CD8-positive, alpha-beta T cell (primary cell): ENCODE measurements at places on chromosomes 7 and 10.

- DNase-seq: no peak
These were observed 196.0 kb upstream of the TMEM72 start for GRCh38 chr10:44715136-44715535.

DNA sequence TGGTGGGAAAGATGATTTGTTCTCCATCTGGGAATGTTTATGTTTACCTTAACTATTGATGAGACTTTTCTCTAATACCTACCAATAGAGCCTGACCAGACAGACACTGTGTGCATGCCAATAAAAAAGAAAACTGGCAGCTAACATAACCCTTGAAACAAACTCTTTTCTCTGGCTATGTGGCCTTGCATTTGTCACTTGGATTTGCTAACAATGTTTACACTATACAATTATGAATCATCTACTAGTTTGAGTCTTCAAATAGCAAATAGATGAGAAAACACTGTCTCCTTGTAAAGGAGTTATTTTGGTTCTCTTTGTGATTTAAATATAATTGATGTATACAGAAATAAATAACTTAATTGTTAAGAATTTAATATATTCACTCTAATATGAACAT is 273.1 kb downstream of the SEMA3D start:
- no peak for DNase-seq

DNA sequence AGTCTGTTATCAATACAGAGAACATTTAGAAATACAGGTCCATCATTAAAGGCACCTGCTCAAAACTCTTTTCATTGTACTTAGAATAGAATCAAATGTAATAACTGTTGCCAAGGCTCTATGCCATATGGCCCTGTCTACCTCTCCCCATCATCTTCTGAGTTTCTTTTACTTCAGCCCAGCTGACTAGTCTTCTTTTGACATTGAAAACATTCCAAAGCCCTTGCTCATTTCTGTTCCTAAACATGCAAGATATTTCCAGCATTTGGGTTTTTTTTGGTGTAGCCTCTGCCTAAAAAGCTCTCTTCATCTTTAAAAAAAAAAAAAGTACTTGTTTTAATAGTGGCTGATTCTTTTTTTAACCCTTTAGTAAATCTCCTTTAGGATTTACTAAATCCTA is 165.5 kb upstream of the SMIM30 start:
- no peak for DNase-seq

GRCh38 chr7:54465095-54465494 is 77.1 kb upstream of the VSTM2A start:
- no peak for DNase-seq

GRCh38 chr10:60310740-60311139 is 78.9 kb downstream of the ANK3 start:
- no peak for DNase-seq

DNA sequence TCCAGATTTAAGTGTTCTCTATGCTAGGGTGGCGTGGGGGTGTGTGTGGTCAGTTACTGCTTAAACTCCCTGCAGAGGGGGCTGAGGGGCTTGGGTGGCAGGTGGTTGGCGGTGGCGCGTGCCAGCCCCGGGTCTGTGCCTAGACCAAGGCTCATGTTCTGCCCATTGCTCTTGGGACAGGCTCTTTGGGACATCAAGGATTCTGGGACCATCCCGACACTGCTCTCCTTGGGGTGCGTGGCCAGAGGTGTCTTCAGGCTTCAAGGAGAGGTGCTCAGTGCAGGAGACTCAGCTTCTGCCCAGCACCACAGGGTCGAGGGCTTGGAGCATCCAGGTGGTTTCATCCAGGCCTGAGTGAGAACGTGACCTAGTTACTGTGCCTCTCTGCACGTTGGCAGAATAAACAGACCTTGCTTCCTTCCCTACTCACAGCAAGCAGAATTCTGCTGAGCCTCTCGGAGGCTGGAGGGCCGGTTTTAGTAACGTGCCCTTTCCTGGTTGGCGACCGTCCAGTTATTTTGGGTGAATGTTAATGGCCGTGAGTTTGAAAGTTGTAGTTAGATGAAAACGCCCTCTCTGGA is 39.9 kb downstream of the CAMK1D start:
- DNase-seq: no peak

- no peak for DNase-seq
These were observed 93.6 kb downstream of the CLEC2L start for GRCh38 chr7:139617074-139617473.

DNA sequence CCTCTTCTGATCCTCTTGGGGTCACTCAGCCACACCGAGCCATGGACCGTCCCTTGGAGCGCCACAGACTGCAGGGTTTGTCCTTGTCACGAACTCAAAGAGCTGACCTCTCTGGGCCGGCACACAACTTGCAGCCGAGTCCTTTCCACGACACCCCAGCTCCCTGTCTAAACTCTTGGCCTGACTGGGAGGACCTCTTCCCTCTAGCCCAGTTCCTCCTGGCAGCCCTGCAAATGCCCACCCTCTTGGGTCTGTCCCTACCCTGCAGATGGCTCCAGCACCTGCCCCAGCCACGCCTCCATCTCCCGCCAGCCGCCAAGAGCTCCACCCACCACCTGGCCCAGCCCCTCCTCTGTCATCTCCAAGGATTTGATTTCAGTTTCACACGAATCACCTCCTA is 339.2 kb downstream of the DNAJB6 start:
- DNase-seq: no peak

DNA sequence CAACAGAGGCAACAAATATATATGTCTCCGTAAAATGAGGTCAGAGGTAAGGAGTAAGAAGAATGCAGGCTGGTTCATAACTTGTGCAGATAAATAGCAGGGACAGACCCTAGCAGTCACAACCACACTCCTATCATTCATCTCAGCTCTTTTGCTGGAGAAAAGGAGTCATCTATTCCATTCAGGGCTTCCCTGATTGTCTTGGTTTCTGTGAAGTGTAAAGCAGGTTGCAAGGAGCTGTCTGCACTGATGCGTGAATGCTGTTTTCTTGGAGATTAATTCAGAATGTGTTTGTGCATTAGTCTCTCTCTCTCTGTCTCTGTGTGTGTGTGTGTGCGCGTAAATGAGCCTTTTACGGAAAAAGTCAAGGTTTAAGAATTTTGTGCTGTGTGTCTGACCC is 643.3 kb upstream of the SORCS1 start:
- no peak for DNase-seq

- no peak for DNase-seq
These were observed 278.8 kb downstream of the CACNA2D1 start for GRCh38 chr7:82164813-82165212.

DNA sequence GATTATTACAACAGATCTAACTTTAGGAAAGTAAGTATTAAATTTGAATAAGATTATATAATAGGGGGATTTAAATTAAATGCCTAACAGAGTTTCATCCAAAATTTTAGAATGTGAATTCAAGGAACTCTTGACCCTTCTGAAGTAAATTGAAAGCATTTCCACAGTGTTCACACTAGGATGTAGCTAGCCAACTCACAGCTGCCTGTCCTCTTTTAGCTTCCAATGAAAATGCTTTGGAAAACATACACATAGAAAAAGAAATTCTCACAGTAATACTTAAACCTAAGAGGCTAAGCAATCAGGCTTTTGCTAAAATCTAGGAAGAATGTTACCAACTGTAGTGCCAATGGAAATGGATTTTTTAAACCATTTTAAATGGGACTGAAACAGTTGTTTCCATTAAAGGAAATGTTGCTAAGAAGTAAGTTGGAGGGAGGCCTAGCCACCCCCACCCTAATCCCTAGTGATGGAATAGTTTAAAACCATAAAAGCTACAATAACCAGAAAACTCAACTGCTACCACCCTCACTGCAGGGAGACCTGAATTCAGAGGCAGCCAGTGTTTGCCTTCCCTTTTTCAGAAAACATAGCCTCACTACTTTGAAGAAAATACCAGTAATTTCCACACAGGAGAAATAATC is 58.3 kb downstream of the REEP3 start:
- DNase-seq: no peak

GRCh38 chr10:102629661-102630614 is 14.3 kb upstream of the TRIM8 start:
- no peak for DNase-seq

DNA sequence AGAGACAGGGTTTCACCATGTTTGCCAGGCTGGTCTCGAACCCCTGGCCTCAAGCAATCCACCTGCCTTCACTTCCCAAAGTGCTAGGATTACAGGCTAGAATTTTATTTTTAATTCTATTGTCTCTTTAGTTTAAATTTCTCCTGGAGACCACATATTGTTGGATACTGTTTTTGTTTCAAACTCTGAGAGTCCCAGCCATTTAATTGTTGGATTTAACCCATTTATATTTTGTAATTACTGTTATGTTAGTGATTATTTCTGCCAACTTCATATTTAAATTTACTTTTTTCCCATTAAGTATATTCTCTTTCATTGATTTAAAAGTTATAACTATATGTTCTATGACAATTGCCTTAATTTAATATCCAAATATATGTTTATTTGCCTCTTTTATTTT is 185.6 kb downstream of the ZNF248 start:
- no peak for DNase-seq

DNA sequence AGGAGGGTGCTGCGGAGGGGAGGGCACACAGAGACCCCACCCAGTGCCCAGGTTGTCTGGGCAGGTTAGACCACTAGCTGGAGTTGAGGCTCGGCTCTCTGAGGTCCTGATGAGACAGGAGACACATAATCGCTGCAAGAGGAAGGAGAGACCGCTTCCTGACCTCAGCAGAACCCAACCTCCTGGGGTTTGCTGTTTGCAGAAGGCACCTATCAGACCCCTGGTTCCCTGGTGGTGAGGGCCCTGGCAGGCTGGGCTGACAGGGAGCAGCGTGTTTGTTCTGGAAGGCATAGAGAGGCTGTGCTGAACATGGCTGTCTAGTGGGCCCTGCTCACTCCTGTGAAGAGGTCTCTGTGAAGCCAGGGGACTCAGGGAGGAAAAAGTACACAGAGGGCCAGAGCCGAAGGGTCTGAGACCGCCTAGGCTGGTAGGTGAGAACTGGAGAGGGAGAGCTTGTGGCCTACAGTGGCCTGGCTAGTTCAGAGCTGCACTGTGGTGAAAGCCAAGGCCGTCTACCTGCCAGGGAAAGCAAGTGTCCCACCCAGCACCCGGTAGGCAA is 39.4 kb upstream of the NPFFR1 start:
- DNase-seq: peak; percentile 27

DNA sequence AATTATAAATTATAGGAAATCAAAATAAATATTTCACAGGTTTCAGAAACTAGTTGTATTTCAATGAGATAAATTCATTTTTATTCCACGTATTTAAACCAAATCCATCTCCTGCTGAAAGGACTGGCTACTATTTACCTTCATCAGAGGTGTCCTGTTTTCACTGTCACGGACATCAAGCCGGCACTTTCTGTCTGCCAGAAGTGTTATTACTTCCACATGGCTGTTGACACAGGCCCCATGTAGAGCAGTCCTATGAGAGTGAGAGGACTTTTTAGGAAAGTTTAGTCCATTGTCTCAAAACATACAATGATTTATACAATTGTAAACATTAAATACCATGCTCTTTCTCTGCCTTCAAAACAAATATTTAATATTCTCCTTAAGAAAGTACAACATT is 100.4 kb upstream of the ACBD5 start:
- DNase-seq: no peak

GRCh38 chr7:158819571-158820203 is 9.6 kb downstream of the ESYT2 start:
- no peak for DNase-seq

- DNase-seq: no peak
These were observed 164.0 kb downstream of the FANK1 start for GRCh38 chr10:126060261-126060931.

- no peak for DNase-seq
These were observed 15.8 kb downstream of the TSPAN33 start for GRCh38 chr7:129160161-129160905.

- DNase-seq: no peak
These were observed 121.9 kb downstream of the RALA start for GRCh38 chr7:39745320-39745719.

GRCh38 chr10:47316131-47316530 is 6.1 kb upstream of the GDF2 start:
- no peak for DNase-seq

DNA sequence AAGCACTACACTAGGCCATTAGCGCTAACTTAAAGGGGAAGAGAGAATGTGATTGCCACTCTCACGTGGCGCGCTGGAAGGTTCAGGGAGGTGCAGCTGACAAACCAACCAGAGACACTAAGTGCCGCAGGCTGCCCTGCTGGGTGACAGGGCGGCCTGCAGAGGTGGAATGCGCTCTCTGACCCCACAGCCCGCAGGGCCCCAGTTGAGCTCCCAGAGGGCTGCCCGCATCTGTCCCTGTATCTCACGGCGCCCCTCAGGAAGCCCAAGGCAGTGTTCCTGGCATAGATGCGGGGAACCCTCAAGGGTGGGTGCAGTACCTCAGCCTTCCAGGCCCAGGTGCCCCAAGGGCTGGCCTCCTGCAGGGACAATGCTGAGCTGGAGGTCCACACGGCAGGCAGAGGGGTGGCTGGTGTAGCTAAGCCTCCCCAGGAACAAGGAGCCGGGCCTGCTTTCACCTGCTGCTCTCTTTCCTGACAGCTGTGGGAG is 66.6 kb downstream of the CALML3 start:
- no peak for DNase-seq

DNA sequence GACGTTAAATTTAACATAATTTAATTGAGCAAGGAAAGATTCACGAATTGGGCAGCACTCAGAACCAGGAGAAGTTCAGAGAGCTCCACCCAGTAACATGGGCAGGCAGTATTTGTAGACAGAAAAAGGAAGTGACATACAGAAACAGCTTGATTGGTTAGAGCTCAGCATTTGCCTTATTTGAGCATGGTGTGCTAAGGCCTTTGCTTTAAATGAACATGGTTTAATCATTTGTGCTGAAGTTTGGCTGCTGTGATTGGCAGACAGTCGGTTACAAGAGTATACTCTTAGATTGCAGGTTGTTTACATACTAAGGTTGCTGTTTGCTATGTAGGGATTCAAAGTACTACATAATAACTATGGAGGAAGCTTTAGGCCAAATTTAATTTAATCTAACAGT is 199.2 kb downstream of the MALRD1 start:
- no peak for DNase-seq

DNA sequence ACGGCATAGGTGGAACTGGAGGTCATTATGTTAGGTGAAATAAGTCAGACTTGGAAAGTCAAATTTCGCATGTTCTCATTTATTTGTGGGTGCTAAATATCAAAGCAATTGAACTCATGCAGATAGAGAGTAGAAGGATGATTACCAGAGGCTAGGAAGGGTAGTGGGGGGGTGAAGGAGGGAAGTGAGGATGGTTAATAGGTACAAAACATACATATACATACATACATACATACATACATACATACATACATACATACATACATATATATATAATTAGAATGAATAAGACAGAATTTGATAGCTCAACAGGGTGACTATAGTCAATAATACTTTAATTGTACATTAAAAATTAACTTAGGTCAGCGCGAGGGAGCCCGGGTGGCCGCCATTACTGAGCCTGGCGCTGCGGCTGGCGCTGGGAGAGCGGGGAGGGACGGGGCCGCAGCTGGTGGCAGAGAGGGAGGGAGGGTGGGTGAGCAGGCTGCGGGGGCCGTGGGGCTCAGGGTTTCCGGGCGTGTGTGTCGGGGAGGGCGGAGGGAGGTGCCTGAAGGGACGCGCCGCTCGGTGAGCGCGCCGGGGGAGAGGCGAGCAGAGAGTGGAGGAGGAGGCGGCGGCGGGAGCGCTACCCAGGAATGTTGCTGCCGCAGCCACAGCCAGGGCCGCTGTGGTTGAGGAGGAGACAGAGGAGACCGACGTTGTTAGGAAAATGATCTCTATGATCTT is 85.8 kb upstream of the EGFR start:
- DNase-seq: no peak
